Stimulated activated CD8-positive, alpha-beta memory T cell treated with anti-CD3 and anti-CD28 coated beads, Interleukin-7, amount 100 ng/mL, for 1 hour (primary cell): ENCODE measurements at places on chromosomes 5 and 9.

- DNase-seq = no peak
Measured at GRCh38 chr5:152367554-152367953, 37.5 kb downstream of the NMUR2 start.

GRCh38 chr9:11025775-11026174 is 413.0 kb upstream of the PTPRD start:
- no peak for DNase-seq

DNA sequence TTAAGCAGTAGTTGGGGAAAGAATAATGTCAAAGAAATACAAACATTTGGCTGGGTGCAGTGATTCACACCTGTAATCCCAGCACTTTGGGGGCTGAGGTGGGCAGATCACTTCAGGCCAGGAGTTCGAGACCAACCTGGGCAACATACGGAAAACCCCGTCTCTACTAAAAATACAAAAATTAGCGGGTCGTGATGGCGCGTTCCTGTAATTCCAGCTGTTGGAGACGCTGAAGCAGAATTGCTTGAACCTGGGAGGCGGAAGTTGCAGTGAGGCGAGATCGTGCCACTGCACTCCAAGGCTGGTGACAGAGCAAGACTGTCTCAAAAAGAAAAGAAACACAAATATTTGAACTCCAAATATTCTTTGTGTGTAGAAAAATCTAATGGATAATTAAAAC is 4.7 kb downstream of the MATR3 start:
- no peak for DNase-seq

GRCh38 chr5:56951946-56952691 is at the start of gene MIER3:
Gene MIER3, minus strand, starts transcription at chr5:56952123. Its CDS starts 21 bp downstream, at chr5:56952102.
- DNase-seq = peak; percentile 60

DNA sequence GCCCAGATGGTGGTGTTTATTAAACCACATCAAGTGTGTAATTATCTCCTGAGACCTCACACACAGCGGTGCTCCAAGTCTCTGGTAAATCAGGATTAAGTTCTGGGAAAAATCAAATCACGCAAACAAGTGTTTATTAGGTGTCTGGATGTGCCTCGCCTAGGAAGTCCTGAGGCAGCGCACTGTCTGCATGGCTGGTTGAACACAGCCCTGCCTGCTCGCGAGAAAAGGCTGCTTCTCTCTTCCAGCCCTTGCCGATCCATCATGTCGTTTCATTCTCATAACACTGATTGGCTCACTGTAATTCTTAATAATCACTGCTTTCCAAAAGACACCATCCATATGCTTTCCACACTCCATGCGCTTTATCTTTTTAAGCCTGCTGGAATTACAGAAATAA is 229.6 kb upstream of the DAP start:
- no peak for DNase-seq

GRCh38 chr5:51397996-51398395 is 14.7 kb downstream of the ISL1 start:
- DNase-seq = no peak

DNA sequence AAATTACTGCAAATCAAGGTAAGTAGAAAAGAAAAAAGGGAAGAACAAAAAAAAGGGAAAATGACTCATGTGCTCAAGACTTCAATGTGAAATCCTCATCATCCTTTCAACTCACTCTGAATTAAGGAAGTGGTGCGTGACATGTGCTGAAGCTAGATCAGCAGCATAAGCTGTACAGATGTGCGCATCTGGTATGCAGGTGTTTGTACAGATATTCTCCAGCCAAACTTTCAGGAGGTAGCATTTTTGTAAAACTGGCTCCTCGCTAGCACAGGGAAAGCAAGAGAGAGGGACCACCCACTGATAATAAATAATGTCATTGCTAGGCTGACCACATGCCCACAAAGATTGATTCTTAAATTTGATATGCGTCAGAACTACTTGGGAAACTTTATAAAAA is 253.9 kb upstream of the RGMB start:
- DNase-seq = no peak
